ENCODE measurements at places on chromosomes 16 and 17.

DNA sequence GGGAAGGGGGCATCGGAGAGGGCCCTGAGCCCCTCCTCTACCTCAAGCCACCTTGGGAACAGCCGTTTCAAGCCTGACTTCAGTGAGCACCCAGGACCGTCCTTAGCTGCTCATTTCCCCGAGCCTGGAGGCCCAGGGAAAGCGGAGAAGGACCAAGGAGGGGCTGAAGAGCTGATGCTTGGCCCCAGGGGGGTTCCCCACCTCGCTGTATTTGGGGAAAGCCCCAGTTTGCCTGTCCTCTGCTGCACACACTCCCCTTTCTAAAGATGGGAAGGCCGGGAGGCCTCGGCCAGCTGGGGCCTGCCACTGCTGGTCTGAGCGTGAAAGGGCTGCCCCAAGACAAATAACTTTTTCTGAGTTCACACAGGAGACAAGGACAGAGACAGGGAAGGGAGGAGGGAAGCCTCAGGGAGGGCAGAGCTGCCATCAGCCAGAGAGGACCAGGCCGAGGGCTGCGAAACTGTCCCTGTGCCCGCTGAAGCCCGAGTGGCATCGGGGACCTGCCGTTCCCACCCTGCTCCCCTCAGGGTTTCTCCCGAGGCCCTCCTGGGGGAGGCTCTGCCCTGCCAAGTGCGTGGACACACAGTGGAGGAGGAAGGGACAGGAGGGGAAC, 11.6 kb downstream of the ZACN start:
- no peak for DNase-seq

DNA sequence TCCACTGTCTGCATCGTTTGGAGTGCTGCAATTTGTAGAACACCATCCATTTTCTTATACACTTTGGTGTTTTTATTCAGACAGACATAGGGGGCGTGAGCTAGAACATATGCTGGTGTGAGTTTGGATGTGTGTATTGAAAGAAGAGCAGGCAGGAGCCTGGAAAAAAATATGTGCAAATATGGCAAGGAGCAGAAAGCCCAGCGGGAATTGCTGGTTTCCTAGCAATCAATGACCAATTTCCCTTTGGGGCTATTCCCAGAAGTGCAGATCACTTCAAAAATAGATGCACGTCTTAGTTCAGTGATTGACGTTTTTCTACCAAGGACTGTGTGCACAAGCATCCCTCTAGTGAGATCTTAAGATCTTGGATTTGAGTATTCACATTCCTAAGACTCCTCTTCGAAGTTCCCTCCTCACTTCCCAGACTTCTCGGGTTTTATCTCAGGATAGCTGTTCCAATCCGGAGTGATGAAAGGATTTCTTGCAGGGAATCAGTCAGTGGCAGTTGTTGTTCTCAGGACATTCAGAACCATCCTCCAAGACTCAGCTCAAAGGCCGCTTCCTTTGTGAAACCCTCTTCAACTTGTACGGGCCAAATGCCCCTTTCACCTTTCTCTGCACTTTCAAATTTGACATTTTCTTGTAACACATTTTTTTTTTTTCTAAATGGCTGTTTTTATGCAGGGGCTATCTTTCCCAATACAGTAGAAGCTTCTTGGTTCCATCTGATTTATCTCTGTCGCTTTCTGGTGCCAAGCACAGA, 268.7 kb upstream of the ASIC2 start:
- DNase-seq, result no peak

DNA sequence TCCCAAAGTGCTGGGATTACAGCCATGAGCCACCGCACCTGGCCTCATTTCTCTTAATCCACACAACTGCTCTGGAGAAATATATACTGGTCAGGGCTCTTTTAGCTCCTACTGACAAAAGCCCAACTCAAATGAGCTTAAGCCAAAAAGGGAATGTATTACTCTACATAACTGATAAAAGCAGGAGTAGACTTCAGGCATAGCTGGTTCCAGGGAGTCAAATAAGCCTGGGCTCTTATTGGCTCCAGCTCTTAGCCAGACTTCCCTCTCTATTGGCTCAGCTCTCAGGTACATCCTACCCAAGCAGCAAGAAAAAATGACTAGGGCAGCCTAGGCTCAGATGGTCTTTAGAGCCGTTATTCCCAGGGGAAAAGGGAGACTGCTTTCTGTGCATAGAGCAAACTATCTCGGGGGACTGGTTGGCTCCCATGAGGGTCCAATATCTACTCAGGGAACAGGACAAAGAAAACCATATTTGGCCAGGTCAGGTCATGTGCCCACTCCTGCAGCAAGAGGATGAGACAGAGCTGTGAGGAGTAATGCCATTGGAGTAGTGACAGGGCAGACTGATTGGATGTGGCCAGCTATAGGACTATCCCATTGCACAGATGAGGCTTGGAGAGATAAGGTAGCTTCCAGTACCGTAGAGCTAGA, 21.2 kb downstream of the TBX2 start:
- DNase-seq, result no peak

DNA sequence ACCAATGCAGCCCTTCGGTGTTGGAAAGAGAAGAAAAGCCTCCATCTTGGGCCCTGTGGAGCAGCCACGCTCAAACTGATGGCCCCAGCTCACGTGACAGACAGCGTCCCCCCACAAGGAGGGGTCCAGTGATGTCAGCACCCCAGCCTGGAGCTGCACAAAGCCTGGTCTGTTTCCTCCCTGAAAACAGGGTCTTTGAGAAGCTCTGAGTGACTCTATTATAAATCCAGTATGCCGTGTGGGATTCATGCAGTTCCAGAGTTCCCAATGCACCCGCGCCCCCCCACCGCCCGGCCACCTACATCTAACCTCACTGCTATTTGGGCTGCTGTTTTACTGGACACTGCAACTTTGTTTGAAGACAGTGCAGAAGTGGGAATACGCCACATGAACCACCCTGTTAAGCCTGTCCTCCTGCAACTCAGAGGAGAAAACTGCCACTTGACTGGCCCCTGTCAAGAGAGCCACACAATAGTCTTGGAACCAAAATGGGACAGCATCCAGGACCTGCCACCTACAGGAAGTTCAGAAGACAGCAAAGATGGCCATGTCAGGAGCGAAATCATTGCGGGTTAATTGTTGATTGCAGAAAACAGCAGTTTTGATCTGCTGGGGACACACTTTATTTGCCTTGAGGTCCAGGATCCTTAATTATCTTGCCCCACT, 33.1 kb downstream of the PMP22 start:
- DNase-seq, result no peak

GRCh38 chr17:61416540-61417363, 17.1 kb downstream of the TBX2 start:
- DNase-seq, result peak; percentile 68

Data from skin of body (tissue), 3 donors.